ENCODE measurements at places on chromosomes 3 and 15.

- no peak for DNase-seq
Measured at GRCh38 chr3:187006864-187007630, 76.7 kb downstream of the ST6GAL1 start.

- no peak for DNase-seq
Measured at GRCh38 chr3:141710888-141711616, 27.0 kb upstream of the RNF7 start.

DNA sequence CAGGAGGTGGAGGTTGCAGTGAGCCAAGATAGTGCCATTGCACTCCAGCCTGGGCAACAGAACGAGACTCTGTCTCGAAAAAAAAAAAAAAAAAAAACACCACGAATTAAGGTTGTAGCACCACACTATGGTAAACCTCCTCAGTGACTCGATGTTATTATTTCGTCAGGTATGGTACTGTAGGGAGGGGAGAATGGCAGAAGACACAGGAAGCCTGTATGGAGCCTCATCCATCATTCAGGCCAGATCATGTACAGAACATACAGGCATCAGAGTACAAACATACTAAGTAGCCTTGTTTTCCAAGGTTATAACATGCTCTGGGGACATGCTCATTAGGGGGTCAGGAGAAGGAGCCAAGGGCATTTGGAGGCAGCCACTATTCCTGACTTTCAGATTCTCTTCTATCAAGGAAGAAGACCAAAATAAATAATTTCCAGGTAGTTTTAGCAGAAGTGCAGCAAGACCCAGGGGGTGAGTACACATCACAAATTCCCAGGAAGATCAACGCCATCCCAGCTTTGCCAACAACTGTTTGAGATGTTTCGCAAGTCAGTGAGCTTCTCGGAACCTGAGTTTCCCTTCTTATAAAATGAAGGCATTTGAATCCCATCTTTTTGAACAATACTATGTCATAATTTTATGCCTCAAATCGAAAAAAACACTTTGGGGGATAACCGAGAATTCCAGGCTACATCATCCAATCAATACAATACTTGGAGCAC, 79.8 kb downstream of the FOXP1 start:
- DNase-seq = no peak

DNA sequence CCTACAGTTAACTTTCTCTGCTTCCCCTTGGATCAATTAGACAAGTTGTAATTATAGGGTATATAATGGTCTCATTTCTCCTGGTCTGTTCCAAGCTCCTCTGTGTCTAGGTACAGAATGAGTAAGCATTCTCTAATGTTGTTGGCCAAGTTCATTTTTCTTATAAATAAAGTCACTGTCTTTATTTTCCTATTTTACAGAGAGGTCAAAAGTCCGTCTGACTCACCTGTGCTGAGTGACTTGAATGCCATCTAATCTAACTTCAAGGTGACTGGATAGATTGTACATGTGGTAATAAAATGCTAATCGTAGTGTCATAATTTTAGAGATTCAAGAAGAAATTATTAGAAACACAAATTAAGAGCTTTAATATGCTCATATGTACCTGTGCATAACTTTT, 500.2 kb downstream of the PDCD6IP start:
- DNase-seq = no peak

GRCh38 chr15:67023517-67024313, 41.7 kb upstream of the SMAD3 start:
- no peak for DNase-seq

DNA sequence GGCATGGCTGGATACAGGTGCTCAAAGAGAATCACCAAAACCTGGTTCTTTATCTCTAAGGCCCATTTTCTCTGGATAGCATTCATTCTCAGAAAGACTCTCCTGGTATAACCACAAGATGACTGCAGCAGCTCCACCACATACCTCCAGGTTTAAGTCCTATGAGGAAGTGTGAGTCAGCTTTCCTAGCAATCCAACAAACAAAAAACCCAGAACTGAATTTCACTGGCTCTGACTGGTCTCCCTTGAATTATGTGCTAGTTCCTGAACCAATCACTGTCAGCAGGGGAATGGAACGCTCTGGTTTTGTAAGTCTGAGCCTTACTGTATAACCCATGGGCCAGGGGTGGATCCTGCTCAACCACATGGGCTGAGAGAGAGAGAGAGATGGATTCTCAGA, 27.2 kb downstream of the MRPL46 start:
- DNase-seq = no peak

All from NCI-H1092 treated with DMSO at 0.1 percent for 48 hours (cell line).